ENCODE measurements at places on chromosomes 13 and 19.

- no peak for DNase-seq
These were observed 20.0 kb upstream of the ALOX5AP start for GRCh38 chr13:30715372-30715756.

DNA sequence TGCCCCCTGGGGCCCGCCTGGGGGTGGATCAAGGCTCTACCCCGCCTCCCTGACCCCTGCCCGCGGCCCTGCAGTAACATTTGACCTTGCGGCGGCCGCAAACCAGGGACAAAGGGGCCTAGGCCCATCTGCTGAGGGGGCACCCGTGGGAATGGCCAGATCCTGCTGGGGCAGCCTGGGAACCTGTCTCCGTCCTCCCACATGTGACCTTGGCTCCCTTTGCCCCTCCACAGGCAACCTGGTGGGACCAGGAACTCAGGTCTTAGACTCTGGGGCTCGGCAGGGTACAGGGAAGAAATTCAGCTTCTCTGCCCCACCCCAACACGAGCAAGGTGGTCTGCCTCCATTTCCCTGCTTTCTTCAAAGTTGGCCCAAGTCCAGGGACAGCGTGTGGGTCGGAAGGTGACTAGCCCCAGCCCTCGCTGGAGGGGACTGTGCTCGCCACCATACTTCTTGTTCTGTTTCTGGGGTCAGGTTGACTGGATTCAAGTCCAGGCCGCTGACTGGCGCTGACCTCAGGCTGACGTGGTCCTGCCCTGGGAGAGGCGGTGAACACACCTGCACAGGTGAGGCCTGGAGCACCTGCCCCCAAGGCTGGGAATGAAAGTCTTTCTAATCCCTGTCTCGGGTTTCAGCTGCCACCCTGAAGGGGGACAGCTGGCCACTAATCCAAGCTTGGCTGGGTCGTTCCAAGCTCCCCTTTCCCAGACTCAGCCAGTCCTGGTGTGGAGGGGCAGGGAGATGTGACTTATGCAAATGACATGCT lies 2.5 kb upstream of the NR2F6 start:
- DNase-seq, result no peak

DNA sequence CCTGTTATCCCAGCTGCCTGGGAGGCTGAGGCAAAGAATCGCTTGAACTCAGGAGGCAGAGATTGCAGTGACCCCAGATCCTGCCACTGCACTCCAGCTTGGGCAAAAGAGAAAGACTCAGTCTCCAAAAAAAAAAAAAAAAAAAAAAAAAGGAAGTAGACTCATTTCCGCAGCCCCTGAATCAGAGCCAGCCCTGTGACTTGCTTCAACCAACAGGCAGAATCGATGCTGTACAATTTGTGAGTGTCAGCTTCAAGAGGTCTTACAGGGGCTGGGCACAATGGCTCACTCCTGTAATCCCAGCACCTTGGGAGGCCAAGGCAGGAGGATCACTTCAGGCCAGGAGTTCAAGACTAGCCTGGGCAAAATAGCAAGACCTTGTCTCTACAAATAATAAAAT lies 12.8 kb downstream of the ANKRD27 start:
- no peak for DNase-seq

DNA sequence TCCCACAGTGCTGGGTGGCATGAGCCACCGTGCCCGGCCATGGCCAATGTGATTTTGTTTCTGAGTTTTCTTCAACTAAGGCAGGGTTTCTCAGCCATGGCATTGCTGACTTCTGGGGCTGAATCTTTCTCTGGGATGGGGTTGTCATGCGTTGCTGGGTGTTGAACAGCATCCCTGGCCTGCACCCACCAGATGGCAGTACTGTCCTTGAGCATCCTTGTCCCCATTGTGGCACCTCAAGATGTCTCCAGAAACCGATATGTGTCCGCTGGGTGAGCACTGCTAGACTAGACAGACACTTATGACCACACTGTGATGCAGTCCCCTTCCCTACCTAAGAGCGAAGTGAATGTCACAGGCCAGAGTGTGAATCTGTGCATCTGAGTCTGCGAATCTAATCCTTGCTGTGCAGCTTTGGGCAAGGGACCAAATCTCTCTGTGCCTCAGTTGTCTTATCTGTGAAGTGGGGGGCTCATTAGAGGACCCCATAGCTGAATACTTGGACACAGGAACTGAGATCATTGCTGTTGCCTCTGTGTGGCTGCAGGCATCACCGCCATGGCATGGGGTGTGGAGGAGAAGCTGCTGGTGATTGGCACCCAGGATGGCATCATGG lies 50.3 kb upstream of the SIN3B start:
- peak; percentile 1 for DNase-seq

- DNase-seq, result no peak
These were observed 20.2 kb downstream of the TMEM150B start for GRCh38 chr19:55304980-55305379.

DNA sequence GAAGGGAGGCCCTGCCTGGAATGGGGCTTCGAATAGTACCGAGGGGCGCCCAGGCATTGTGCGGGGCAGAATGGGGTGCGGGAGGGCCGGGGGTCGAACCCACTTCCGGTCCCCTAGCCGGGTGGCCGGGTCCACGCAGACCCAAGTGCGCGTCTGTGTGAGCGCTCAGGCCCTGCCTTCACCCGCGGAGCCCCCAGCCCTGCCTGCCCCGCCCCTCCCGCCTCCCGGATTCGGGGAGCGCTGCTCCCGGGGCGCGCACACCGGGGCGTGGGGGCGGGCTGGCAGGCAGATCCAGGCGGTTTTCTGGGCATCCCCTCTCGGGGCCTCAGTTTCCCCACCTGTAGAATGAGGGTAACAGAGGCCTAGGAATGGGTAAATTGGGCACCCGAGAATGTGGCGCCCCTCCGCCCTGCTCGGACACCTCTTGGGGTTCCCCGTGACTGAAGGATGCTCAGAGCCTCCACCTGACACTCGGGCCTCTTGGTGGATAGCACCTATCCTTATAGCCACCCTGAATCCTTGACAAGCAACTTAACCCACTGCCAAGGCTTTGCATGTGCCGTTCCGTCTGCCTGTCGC lies 682 bp downstream of the PIK3R2 start:
- no peak for DNase-seq

DNA sequence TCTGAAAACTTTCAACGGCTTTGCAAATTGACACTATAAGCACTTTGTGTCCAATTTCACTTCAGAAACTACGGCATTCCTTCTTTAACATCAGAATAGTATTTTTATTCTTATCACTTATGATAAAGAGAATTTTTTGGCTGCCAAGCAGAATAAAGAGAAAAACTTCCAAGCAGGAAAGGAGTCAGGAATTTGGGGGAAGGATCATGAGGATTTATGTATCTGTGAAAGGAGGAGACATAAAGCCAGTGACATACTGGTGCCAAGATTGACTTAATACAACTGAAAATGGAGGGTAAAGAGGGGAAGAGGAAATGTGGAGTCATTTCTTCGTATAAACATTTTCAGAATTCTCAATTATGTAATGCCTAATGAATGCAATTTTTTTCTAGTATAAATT lies 94.7 kb downstream of the RBM26 start:
- no peak for DNase-seq

DNA sequence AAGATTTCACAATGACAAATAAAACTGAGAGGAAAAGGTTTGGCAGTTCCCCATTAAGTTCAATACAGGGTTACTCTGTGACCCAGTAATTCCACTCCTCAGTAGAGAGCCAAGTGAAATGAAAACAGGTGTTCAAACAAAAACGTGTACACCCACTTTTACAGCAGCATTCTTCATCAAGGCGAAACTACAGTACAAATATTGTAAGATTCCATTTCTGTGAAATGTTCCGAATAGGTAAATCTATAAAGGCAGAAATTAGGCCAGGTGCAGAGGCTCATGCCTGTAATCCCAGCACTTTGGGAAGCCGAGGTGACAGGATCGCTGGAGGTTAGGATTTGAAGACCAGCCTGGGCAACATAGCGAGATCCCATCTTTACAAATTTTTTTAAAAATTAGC lies 8.9 kb upstream of the GDF15 start:
- no peak for DNase-seq

DNA sequence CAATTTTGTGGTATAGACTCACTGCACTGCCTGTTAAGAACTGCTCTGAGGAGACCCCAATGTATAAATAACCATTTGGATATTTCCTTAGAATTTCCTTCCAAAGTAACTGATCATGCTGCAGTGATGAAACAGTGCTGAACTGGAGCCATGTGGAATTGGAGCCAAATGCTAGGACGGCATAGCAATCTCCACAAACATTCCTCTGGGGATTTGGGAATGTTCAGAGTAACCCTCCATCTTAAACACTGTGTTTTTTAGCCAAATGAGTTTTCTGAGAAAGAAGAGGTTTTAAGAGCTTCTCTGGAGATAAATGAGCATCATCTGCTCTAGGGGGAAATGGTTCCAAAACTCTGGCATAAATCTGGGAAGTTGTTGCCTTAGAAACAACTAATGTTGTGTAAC lies 98.2 kb downstream of the OLFM4 start:
- no peak for DNase-seq

DNA sequence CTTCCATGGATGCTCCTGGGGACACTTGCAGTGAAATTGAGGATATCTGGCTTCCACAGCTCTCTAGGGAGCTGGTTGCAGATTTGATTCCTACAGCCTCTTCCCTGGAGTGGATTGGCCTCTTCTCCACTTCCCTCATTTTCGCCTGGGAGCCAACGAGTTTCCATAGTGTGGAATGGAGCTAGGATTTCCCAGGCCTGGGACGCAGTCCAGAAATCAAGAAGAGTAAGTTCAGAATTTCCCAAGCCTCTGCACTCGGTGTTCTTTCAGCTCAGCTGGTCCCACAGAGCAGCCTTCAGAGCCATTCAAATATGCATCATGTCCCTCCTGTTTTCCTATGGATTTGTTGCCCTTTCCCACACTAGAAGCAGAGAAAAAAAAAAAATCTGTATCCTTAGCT lies 68.2 kb downstream of the RAP2A start:
- no peak for DNase-seq

GRCh38 chr13:111033172-111034130 lies 81.7 kb upstream of the ARHGEF7 start:
- no peak for DNase-seq

GRCh38 chr19:35959968-35960320 lies 23.8 kb downstream of the LRFN3 start:
- no peak for DNase-seq

GRCh38 chr13:103349211-103349980 lies 283.2 kb upstream of the SLC10A2 start:
- DNase-seq, result no peak

DNA sequence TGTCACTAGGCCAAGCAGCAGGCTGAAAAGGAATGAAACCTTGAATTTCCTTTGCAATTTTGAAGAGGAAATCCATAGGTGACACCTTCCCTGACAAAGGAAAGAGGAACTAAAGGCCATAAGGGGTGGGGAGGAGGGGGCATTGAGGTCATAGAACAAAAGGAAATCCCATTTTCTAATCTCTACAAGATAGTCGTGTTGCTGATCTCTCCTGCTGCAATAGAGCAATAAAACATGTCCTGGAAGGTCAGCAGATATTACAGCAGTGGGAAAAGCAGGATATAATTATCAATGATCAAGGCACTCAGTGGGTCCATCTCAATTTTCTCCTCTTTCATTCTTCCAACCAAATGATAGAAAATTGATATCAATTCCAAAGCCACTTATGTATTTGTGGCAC lies 20.3 kb upstream of the RAP2A start:
- DNase-seq, result no peak

GRCh38 chr13:104024416-104025170 lies 958.4 kb upstream of the SLC10A2 start:
- DNase-seq, result no peak

- no peak for DNase-seq
These were observed 42.1 kb downstream of the TUBGCP3 start for GRCh38 chr13:112545856-112546255.

DNA sequence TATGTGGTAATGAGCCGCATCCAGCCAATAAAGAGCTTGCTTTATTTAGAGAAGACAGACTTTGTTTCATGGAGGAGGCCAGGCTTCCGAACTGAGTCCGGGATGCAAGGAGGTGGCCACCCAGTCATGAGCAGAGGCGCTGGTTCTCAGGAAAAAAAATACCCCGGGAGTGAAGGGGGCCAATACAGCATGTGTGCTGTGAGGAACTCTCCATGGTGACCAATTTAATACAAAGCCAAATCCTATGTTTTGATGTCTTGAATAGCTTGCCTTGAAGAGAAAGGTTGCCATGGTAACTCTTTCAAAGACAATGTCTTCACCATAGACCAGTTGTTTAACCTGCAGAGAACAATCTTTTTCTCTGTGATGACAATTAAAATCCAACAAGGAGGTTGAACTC lies 43.4 kb upstream of the PDCD5 start:
- DNase-seq, result no peak

DNA sequence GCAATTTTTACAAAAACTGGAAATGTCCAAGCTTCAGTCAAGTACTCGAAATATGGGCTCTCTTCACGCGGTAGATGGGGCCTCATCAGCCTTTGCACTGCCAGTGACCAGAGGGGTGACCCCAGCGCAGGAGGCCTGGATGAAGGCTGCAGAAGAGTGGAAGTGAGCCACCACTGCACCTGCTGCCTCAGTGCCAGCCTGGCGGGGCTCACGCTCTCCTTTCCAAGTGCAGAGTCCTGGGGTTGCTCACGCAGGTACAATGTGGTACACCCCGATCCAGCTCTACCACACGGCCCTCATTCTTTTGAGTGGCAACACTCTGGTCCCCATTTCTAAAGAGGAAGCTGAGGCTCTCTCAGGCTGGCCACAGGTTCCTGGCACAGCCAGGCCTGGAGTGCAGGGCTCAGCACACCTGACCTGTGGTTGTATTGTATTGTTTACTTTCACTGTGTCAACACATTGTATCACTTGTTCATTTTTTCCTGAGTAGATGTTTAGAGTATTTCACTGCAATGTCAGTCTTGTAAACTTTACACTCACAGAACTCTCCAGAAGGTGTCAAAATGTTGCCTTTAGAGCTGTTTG lies 97.3 kb upstream of the SOX1 start:
- DNase-seq, result no peak

DNA sequence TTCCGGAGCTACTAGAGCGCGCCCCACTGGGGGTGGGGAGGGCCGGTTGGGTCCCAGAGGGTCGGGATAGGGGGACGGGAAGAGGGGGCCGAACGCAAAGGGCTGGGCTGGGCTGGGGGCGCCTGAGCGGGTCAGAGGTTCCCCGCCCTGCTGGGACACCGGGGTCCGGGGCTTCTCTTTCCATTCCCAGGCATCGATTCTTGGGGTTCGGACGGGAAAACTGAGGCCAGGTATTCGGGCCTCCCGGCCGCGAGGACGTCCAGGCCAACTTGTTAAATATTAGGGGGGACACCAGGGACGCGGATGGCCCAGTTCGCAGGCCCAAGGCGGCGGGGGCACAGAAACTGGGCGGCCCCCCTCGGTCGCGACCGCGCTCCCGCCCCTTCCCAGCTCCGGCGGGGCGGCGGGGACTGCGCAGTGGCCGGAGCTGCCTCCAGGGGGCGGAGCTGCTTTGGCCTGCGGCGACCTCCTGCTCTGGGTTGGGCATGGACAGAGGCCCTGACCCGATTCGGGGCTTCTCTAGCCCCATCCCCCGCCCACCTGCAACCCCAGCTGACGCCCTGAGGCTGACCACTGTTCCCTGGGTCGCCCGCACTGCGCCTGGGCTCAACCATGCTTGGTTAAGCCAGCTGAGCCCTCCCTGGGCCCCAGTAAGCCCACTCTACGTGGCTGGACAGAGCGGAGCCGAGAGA lies 1.2 kb upstream of the KLF16 start:
- peak; percentile 58 for DNase-seq

GRCh38 chr13:45909673-45910072 lies 58.1 kb upstream of the SIAH3 start:
- no peak for DNase-seq

All from stimulated activated CD8-positive, alpha-beta memory T cell treated with anti-CD3 and anti-CD28 coated beads, Interleukin-12 subunit alpha, Interleukin-12 subunit beta, amount 100 ng/mL, for 4 hours (primary cell).